Natural killer cell treated with Interleukin-12 subunit alpha and Interleukin-12 subunit beta and Interleukin-15 and Interleukin-18, amount 100 ng/mL, for 72 hours (primary cell): ENCODE measurements at places on chromosomes 12 and 14. TPM values are rescaled to one million over a fixed set of nuclear protein-coding genes. Genes with fewer than 3 reads are reported as not detected.

The FLVCR2 gene
- total RNA-seq: 5.3 TPM

The KRT4 gene
- total RNA-seq: not detected

The LHX5 gene
- total RNA-seq: not detected

The NKX2-8 gene
- total RNA-seq: not detected

The ATG101 gene
- 43.1 TPM for total RNA-seq

The FRMD6 gene
- total RNA-seq: 3.0 TPM

The SYNDIG1L gene
- total RNA-seq: not detected

The NYNRIN gene
- total RNA-seq: not detected

The TPH2 gene
- total RNA-seq: not detected

The SEC23A gene
- 60.0 TPM for total RNA-seq

The KLRC3 gene
- total RNA-seq: 9.6 TPM

The ADCY4 gene
- total RNA-seq: 1.0 TPM

The FZD10 gene
- total RNA-seq: not detected

The TAPBPL gene
- total RNA-seq: 26.3 TPM

The KRT79 gene
- not detected for total RNA-seq

The ASB2 gene
- total RNA-seq: 12.3 TPM

The ACOT6 gene
- not detected for total RNA-seq

The OAS1 gene
- total RNA-seq: 2.8 TPM

The RTN1 gene
- total RNA-seq: not detected

The TAS2R14 gene
- 6.2 TPM for total RNA-seq

The TAS2R9 gene
- total RNA-seq: not detected

The WIF1 gene
- not detected for total RNA-seq

The FAR2 gene
- 38.4 TPM for total RNA-seq

The SPX gene
- 0.61 TPM for total RNA-seq

The SIX4 gene
- not detected for total RNA-seq

The RNASE12 gene
- total RNA-seq: not detected

The ERP27 gene
- 3.7 TPM for total RNA-seq

The RNASE3 gene
- total RNA-seq: not detected

The BTBD7 gene
- total RNA-seq: 31.4 TPM

The KRT6A gene
- not detected for total RNA-seq

The IRAK3 gene
- total RNA-seq: 21.7 TPM

The LTB4R2 gene
- 13.7 TPM for total RNA-seq

The HCAR1 gene
- total RNA-seq: not detected

The LRRIQ1 gene
- total RNA-seq: not detected

The YAF2 gene
- 60.8 TPM for total RNA-seq

The DNAI7 gene
- total RNA-seq: 0.17 TPM

The ZC2HC1C gene
- 1.4 TPM for total RNA-seq

The IKBIP gene
- total RNA-seq: 22.1 TPM

The IGF1 gene
- not detected for total RNA-seq

The WNT1 gene
- total RNA-seq: not detected

The ADAMTS20 gene
- not detected for total RNA-seq

The FSCB gene
- total RNA-seq: not detected

The DEGS2 gene
- 0.33 TPM for total RNA-seq

The FKBP3 gene
- total RNA-seq: 42.0 TPM

The KCNMB4 gene
- total RNA-seq: not detected

The ITGB7 gene
- total RNA-seq: 81.0 TPM

The OR6C2 gene
- total RNA-seq: not detected

The POLE gene
- total RNA-seq: 265 TPM

The TAS2R10 gene
- 1.0 TPM for total RNA-seq

The NELL2 gene
- 2.6 TPM for total RNA-seq

The ACVRL1 gene
- not detected for total RNA-seq

The SYCP3 gene
- total RNA-seq: 2.9 TPM
